ENCODE measurements at places on chromosomes 13 and 19.

DNA sequence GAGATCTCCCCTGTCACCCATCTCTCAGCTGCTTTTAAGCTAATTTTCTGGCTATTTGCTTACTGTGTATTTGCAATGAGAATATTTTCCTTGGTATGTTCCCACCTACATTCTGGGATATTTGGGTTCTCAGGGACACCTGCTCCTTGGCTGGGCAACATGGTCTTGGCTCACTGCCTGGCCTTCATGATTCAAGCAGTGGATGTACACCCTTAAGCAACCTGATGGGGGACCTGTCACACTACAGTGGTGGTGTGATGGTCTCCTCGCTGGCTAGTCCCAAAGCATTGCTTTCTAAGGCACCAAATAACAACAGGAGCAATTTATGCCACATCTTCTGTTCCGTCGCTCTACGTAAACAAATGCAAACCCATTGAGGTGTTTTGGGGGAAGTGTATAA is 35.3 kb upstream of the RFC3 start:
- no peak for DNase-seq

- no peak for DNase-seq
Observed at GRCh38 chr13:111929036-111929616, 137.8 kb upstream of the SOX1 start.

DNA sequence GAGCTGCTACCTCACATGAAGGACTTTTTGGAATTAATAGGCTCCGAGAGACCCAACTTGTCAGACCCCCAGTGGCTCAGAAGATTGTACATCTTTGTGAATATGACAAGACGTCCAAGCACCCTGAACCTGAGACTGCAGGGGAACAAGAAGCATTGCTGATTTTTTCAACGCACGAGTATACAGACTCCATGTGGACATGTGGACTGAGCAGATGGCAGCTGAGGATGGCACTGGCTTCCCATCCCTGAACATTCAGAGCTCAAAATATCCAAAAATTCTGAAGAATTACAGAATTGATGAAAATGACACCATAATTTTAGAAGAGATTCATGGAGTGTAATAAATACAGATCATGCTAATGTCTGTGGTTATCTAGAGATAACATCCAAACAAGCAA is 254.1 kb downstream of the MZT1 start:
- DNase-seq: no peak

DNA sequence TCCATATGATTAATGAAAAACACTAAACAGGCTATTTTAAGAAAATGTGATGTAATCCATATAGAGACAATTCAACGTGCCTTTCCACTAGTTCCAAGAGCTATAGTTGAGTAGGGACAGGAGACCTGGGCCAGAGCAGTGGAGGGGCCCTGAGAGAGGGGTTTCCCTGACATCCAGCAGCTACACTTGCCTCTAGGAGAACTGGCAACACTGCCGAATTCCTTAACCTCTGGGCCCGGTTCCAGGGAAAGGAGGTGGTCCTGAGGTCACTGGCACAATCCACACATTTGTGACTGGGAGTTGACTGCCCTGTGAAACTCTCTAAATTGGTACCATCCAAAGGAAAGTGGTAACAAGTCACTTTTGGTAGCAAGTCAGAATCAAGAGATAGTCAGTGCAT is 264.4 kb downstream of the DCLK1 start:
- DNase-seq: no peak

GRCh38 chr19:51389143-51389542 is 1.2 kb downstream of the C19orf84 start:
- no peak for DNase-seq

DNA sequence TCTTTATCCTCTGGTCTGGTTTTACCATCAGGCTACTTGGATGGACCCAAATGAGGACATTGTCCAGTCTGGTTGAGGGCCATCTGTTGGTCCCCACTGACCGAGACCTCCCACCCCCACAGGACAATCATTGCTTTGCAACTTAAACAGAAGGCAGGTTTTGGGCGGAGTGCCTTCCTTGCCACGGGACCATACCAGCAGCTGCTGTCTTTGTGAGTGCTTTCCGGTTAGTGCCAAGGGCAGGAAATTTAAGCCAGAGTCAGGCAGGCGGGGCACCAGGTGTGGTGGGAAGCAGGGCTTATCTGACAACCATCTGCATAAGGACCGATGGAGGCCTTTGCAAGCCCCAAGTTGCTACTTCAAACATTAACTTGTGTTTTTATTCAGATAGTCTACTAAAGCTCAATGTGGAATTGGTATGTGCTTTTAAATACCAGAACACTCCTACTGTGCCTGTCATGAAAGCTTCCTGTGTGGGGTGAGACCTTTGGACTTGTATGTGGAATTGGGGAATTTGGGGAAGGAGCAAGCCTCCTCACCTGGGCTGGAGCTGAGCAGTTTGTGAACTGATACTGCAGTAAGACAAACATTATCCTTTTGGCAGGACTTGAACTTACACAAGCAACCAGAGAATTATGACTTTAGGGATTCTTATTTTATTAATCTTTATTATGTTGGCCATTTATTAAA is 39.3 kb upstream of the UBE2L5 start:
- DNase-seq: no peak

- no peak for DNase-seq
Observed at GRCh38 chr13:28401303-28402056, 93.4 kb downstream of the FLT1 start.

GRCh38 chr19:17724655-17725054 is 5.4 kb downstream of the MAP1S start:
- no peak for DNase-seq

DNA sequence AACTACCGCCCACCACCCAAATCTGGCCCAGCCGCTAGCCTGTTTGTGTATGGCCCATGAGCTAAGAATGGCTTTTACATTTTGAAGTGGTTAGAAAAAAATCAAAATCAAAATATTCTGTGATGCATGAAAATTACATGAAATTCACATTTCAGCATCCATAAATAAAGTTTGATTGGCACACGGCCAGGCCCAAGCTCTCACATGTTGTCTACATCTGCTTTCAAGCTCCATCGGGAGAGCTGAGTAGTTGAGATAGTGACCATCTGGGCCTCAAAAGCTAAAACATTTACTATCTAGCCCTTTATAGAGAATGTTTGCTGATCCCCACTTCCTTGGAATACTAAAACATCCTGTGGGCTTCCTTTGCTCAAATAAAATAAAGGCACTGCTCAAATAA is 14.5 kb downstream of the RFX2 start:
- no peak for DNase-seq

DNA sequence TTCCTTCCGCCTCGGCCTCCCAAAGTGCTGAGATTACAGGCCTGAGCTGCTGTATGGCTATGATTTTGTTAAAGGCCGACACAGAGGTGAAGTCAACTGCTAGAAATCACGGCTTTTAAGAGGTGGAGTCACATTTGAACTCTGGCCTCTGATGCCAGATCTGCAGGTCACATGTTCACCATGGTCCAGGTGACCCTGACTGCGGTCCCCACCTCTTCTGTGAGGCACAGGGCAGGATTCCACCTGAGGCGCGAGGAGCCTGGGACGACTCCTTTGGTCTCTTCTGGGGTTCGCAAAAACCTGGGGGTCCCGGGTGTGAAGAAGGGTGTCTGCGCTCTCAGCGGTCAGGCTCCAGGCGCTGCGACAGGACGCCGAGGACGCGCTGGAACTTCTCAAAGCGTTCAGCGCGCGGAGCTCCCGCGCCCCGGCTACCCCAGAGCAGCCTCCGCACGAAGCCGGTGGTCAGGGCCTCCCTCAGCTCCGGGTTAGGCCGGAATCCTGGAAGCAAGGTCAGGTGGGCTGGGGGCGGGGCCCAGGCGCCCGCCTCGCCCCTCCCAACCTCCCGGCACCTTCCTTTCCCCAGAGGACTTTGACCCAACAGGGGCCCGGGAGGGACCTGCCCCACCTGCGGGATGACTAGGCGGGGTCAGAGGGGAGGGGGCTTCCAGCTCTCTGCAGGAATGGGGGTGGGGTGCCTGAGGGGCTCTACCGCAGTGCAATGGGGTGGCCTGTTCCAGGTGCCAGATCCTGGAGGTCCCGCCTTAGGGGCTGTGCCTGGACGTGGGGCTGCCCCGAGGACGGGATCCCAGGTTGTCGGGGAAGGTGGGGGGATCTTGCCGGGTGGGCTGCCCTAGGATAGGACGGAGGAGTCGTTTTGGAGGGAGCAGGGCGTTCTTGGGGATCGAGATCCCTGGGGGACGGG is 13.0 kb downstream of the TRIP10 start:
- DNase-seq: no peak

GRCh38 chr19:1107661-1108261 is 4.0 kb downstream of the GPX4 start:
- no peak for DNase-seq

- no peak for DNase-seq
Observed at GRCh38 chr19:48830965-48831364, 5.3 kb downstream of the HSD17B14 start.

GRCh38 chr19:18020212-18021085 is 12.5 kb downstream of the ARRDC2 start:
- peak; percentile 82 for DNase-seq

DNA sequence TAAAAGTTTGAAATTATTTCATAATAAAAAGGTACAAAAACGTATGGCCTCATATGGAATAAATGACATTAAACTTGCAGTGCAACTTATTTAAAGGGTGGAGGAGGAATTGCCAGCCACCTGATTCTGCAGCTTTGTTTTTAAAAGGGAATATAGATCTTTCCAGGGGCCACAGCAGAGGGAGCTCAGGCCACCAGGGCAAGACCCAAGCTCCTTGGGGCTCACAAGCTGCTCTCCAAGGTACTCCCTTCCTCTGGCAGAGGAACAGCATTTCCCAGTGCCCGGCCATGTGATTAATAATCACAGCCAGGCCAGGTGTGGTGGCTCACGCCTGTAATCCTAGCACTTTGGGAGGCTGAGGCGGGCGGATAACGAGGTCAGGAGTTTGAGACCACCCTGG is 6.2 kb downstream of the ACOD1 start:
- no peak for DNase-seq

DNA sequence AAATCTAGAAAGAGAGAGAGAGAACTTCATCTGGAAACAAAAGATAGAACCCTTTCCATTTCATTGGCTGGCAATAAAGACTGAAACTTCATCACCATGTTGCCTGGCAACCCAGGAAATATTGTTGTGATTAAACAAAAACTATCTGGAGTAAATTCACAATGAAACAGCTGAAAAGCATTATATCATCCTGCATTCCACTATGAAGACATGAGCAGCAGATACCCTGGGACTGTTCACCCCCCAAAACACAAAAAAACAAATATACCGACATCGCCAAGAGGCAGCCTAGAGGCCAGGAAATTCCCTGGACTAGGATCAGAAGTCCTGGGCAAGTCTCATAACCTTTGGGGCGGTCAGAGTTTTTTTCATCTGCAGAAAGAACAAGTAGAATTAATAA is 158.3 kb downstream of the FOXO1 start:
- no peak for DNase-seq

- DNase-seq: no peak
Observed at GRCh38 chr13:23610966-23611491, 40.8 kb downstream of the TNFRSF19 start.

DNA sequence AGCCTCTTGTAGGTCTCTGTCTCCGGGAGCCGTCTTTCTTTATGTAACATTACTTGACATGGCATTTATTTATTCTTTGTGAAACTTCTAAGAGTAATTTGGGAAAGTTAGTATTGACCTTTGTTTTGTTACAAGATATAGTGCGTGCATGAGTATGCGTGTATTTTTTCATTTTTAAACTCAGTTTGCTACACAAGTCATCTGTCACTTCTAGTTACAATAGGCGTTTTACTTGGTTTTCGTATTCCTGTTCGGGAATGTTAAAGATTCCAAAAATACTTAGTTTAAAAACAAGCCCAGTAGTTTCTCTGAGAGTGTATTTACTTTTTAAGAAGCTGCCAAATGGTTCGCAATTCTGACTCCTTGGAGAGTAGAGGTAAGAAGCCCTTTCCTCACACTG is 3.2 kb downstream of the PDS5B start:
- DNase-seq: no peak

- no peak for DNase-seq
Observed at GRCh38 chr13:28734906-28735305, 16.1 kb upstream of the SLC46A3 start.

Data from breast epithelium (tissue), 4 donors.